Lower lobe of right lung (tissue), 2 donors: ENCODE measurements at places on chromosomes 1 and 21. TPM values are rescaled to one million over a fixed set of nuclear protein-coding genes. Genes with fewer than 3 reads are reported as not detected.

GPR25 gene
- 0.62 TPM for total RNA-seq

SERPINC1 gene
- 0.30 TPM for total RNA-seq

TTLL7 gene
- 20.3 TPM for total RNA-seq

RAB7B gene
- total RNA-seq, result 9.1 TPM

RAD54L gene
- total RNA-seq, result 1.7 TPM

LAX1 gene
- 3.0 TPM for total RNA-seq

PADI4 gene
- 7.2 TPM for total RNA-seq

DNA sequence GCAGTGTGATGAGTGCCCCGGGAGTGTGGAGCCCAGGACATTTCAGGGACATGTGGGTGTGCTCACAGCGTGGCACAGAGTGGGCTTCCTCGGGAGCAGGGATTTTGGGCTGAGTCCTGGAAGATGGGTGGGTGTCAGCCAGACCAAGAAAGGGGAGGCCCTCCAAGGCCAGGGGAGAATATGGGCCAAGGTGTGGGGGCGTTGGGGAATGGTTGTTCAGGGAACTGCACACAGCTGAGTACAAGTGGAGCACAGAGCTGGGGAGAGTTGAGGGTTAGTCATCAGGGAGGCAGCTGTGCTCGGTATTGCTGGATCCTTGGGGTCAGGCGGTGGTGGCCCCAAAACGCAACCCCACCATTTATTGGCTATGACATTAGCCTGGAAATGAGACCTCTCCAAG, 5.5 kb downstream of the POGK start:
- no peak for DNase-seq

GRCh38 chr1:235984041-235984825, 80.7 kb downstream of the NID1 start:
- no peak for DNase-seq

- DNase-seq, result no peak
These were observed 142.0 kb upstream of the RUNX1 start for GRCh38 chr21:35191128-35191527.

- no peak for DNase-seq
These were observed 609 bp downstream of the PIGK start for GRCh38 chr1:77218477-77219165.

GRCh38 chr1:31122101-31122735, 56.7 kb upstream of the PUM1 start:
- DNase-seq, result no peak

- DNase-seq, result no peak
These were observed 51.3 kb downstream of the DNAJC6 start for GRCh38 chr1:65360648-65361047.

GRCh38 chr1:90959352-90960206, 62.3 kb downstream of the ZNF644 start:
- no peak for DNase-seq

DNA sequence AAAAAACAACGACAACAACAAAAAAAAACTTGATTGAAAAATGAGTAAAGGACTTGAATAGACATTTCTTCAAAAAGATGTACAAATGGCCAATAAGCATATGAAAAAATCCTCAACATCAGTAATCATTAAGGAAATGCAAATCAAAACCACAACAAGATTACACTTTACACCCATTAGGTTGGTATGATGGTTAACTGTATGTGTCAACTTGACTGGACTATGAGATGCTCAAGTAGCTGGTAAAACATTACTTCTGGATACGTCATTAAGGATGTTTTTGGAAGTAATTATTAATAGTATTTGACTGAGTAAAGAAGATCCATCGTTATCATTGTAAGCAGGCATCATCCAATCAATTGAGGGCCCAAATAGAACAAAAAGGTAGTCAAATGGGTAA, 34.9 kb upstream of the LYPLAL1 start:
- DNase-seq, result no peak
